ENCODE measurements at places on chromosomes 11 and 22.

GRCh38 chr22:43343262-43343669 is at the start of gene SCUBE1:
Gene SCUBE1, minus strand, starts transcription at chr22:43343372. Its CDS starts 111 bp downstream, at chr22:43343261.
- peak; percentile 33 for DNase-seq

- no peak for DNase-seq
These were observed 1.8 kb downstream of the BSCL2 start for GRCh38 chr11:62705413-62705812.

DNA sequence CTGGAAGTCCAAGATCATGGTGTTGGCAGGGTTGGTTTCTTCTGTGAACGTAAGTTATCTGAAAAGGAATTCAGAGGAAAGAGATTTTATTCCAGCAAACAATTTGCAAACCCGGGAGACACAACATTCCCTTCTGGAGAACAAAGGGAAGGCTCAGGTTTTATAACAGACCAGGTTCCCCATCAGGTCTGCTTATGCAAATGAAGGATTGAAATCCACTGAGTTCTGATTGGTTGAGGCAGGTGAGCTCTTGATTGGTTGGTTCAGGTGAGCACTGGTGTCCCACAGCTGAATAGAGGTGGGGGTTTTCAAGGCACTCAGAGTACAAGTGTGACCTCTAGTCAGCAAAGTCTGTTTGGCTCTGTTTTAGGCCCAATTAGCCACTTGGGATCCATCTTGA is 1306.8 kb downstream of the TBC1D22A start:
- DNase-seq = no peak

- DNase-seq = no peak
These were observed 19.0 kb upstream of the CCDC134 start for GRCh38 chr22:41781507-41781906.

GRCh38 chr22:27438271-27438980 is 363.1 kb downstream of the MN1 start:
- peak; percentile 53 for DNase-seq
